Activated naive CD4-positive, alpha-beta T cell treated with anti-CD3 and anti-CD28 coated beads, Interleukin-2, amount 50 U/mL, for 72 hours (primary cell): ENCODE measurements at places on chromosomes 5 and 9. TPM values are rescaled to one million over a fixed set of nuclear protein-coding genes. Genes with fewer than 3 reads are reported as not detected.

DNA sequence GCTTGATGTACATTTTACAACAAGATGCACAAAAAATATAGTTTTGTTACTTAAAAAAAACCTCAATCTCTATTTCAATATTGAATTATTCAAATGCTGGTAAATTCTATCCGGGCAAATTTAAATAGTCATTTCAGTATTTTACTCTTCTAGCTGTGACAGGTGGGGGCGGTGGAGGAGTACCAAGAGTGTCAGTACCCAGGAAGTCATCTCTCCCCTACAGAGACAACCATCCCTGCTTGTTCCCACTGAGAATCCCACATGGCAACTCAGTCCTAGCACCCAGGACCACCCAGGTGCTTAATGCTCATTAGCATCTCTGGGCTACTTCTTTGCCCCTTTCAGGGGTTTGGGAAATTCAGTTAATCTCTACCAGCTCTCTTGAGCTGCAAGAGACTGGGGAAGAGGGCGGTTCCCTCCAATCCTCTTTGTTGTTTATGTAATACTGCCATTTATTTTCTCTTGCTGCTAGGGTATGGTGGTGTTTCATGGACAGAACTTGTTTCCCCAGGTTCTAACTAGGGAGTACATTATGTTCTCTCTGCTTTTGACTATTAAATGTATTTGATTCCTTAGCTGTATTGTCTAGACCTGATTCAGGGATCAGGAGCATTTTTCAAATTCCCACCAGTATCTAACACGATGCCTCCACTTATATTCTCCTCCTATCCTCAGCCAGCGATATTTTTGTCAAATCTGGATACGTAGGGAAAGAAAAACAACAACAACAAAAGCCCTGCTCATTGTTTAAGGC, 122.5 kb downstream of the CDH18 start:
- DNase-seq = no peak

Gene NTNG2
- 2.2 TPM for total RNA-seq

DNA sequence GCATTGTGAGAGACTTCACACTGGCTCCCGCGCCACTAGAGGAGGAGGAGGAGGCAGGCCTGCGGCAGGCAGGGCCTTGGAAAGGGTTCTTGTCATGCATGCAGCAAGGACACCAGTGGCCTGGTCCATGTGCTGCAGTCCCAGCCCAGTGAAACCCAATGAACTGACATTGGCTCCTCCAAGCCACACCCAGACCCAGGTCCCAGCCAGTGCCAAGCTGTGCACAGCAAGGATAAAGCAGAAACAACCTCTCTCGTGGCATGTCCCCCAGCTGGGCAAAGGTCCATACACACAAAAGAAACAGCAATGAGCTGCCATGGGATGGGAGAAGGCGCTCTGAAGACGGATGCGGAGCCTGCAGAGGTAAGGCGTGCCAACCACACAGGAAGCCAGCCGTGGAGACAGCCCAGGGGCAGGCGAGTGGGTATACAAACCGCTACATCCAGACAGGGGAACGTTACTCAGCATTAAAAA, 89.2 kb downstream of the SEMA4D start:
- no peak for DNase-seq

DNA sequence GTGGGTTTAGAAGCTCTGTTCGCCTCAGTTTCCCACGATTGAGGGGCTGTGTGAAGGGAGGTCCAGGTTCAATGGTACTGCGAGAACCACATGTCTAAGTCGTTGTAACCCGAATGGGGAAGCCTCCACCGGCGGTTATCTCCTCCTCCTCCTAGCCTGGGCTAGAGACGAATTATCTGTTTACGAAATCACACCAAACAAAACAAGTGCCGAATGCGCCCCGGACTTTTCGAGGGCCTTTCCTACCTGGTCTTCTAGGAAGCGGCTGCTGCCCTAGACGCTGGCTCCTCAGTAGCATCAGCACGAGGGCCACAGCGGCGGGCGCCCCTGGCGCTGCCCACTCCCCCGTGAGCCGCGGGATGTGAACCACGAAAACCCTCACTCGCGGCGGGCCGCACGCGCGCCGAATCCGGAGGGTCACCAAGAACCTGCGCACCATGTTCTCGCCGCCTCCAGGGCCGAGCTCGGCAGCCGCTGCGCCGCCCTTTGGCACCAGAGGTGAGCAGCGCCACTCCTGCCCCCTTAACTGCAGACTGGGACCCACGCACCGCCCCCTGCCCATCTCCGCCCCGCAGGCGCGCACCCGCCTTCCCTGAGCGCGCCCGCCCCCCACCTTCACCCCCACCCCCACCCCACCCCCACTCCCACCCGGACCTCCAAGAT, at the start of gene CDKN2A:
TSS of gene CDKN2A (minus strand) at position 500 of the 663 bp plus-strand sequence.
- DNase-seq = no peak

DNA sequence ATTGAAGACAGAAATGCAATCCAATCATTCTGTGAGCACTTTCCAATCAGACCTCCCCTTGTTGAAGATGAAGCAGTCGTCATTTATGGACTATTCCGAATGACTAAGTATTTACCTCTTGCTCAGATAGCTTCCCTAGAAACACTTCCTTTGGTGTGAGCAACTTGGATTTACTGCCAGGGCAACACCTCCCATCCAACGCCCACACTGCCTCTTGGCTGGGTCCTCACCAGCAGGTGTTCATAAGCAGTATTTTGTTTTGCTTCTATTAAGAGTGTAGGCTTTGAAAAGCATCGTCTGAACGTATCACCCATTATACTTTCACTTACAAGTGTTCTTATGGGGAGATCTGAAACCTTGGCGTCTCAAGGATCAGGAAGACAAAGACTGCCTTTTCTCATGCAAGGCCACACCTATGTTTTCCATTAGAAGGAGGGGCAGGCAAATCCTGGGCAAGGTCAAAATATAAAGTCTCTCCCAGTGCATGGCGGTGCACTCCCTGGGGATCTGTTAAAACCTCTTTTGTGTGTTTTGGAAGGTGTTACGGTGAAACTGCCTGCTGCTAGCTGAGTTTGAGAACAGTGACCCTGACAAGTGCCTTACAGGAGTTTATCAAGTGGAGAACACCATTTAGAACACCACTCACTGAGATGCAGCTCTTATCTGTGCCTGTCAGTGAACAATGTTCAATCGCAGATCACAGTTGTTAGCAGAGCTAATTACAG, 10.6 kb upstream of the MARCHF3 start:
- DNase-seq = no peak

Gene C9
- not detected for total RNA-seq

Gene AK8
- total RNA-seq = not detected

DNA sequence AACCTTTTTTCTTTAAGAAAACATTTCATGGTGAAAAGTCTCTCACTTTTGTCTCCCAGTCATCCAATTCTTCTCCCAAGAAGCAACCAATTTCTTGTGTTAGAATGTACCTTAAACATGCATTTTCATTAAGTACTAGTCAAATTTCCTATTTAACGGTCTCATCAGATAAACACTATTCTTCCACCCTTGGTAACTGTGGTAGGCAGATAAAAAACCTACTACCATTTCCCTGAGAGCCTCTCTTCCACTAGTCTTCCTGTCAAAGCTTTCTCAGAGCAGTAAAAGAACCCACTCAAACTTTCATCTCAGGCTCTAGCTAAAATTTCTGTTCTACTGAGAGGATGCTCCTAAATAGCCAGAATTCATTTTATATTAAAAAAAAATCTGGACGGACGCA, 10.9 kb downstream of the GNE start:
- no peak for DNase-seq

Gene SYK
- total RNA-seq = 0.29 TPM

Gene PTCH1
- 7.9 TPM for total RNA-seq

DNA sequence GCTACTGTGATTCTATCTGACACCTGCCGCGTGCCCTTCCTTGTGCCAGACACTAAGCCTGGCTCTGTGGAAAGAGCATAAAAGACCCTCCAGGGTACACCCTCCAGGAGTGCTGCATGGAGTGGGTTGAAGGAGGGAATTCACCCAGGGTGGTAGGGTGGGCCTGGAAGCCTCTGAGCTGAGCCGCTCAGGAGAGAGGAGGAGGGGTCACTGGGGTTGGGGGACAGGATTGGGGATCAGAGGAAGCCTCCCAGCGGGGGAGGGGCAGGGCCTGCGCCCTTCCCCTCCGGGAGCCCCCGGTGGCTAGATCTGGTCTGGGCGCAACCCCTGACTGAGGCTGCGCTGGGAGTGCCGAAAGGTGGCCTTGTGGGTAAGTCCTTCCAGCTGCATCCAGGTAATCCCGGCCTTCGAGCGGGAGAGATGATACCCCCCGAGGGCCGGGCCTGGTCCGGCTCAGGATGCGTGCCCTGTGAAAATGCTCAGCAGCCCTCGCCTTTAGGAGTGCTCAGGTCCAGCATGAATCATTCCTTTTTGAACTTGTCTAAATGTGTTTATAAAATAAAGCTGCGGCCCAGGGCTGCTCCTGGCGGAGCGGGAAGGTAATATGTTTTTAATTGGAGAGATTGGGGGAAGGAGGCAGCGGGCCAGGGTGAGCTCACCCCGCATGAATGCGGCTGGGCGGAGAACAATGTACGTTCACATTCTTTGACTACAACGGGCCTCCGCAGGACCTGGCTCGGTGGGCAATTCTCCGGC, 118.1 kb upstream of the SMIM23 start:
- DNase-seq = no peak

DNA sequence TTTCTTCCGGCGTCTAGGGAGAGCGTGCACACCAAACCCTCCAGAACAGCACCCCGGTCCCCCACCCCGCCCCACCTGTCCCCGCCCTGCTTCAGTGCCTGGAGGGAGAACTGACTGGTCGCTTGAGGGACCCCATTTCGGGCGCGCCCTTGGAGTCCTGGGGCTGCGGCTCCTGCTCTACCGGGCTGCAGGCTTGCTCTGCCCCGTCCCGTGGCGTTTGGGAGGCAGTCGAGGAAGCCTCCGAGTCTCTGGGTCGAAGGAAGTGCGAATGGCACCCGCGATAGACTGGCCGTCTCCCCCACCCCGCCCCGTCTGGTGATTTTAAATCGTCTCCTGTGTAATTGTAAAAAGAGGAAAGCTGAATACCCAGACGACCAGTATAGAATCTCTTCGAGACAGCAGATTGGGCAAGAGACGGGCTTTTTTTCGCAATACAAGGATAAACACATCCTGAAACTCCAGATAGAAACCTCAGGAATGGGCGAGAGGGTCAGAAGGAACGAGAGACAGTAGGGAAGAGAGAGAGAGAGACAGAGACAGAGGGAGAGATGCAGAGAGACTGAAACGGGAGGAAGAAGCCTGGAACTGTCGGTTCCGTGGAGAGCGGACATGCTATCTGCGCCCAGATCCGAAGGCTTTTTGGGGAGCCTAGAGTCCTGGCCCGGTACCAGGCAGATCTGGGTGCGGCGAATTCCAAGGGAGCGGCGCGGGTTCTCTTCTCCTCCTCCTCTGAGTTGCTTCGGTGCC, 9.9 kb downstream of the PRDM6 start:
- DNase-seq = no peak

GRCh38 chr9:133014696-133015095, 16.1 kb upstream of the GTF3C5 start:
- DNase-seq = no peak

Gene ASB6
- 17.6 TPM for total RNA-seq

GRCh38 chr5:83564069-83564749, 92.7 kb downstream of the VCAN start:
- DNase-seq = no peak

Gene TMEM215
- not detected for total RNA-seq

Gene SV2C
- total RNA-seq = 0.88 TPM

Gene TSSK1B
- not detected for total RNA-seq

- DNase-seq = no peak
Measured at GRCh38 chr5:116436674-116437350, 137.8 kb downstream of the SEMA6A start.

GRCh38 chr9:124852121-124852828, 985 bp upstream of the WDR38 start:
- no peak for DNase-seq

Gene ANKRA2
- 39.9 TPM for total RNA-seq

DNA sequence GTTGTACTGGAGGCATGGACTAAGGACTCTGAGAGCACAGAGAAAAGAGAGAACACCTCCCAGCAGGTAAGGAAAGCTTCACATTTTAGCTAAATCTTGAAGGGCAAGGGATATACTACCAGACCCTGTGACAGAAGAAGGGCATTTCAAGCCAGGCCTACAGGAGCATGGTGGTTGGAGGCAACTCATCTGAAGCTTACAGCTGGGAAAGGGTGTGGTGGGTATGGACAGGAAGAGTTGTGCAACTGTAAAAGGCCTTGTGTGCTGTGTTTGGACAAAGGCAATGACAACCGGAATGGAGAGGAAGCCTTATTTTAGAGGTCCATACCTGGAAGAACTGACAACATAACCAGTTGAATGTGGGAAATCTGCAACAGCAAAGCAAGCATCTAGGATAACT, 31.2 kb downstream of the NIPSNAP3B start:
- DNase-seq = no peak

Gene GCNT4
- total RNA-seq = 3.3 TPM

Gene SPINK6
- not detected for total RNA-seq

DNA sequence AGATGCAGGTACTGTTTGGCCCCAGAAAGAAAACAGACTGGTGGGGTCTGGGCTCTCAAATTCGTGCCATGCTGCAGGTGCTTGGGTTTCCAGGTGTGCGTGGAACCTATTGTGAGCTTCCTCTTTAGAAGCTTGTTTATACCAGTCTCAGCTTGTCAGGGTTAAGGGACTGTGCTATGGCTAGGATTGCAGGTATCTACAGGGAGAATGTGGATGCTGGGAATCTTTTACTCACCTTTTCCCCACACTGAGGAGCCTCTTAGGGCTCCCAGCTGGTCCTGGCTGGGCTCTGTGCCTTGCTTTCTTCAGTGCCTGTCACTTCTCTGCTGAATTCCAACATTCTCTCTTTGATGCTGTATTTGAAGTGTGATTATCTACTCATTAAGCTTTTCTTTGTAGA, 111.8 kb downstream of the WDR70 start:
- DNase-seq = no peak

GRCh38 chr5:1171340-1171941, 30.0 kb upstream of the SLC6A19 start:
- DNase-seq = no peak

- DNase-seq = no peak
Measured at GRCh38 chr5:213803-214395, 4.1 kb downstream of the CCDC127 start.

Gene MOB3B
- 2.3 TPM for total RNA-seq

Gene NMUR2
- total RNA-seq = not detected

GRCh38 chr5:173789031-173789920, 98.9 kb upstream of the CPEB4 start:
- no peak for DNase-seq

Gene CMYA5
- 0.39 TPM for total RNA-seq

GRCh38 chr5:44257653-44258365, 131.4 kb downstream of the FGF10 start:
- no peak for DNase-seq

- no peak for DNase-seq
Measured at GRCh38 chr5:116872486-116872885, 297.9 kb upstream of the SEMA6A start.

- no peak for DNase-seq
Measured at GRCh38 chr9:86039991-86040860, 59.1 kb downstream of the GOLM1 start.

DNA sequence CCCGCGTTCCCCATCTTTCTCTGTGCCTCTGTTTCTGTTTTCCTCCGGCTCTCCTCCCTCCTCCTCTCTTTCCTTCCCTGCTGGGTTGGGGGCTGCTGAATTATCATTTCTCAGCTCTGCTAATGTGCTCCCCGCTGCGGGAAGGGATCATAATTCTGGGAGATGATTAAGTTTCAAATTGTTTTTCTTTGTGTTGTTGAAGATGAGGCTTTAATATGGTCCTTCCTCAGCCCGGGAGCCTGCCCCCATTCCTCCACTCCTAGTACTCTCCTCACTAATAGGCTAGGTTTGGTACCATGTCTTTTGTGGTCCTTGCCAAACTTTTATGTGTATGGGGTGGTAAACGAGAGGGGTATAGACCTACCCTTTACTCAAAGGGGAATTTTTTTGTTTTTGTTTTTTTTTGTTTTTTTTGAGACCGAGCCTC, 5.7 kb upstream of the PCDH1 start:
- no peak for DNase-seq
